ENCODE measurements at places on chromosomes 12 and 14.

GRCh38 chr12:110117956-110118685, 6.0 kb upstream of the IFT81 start:
- DNase-seq, result no peak

DNA sequence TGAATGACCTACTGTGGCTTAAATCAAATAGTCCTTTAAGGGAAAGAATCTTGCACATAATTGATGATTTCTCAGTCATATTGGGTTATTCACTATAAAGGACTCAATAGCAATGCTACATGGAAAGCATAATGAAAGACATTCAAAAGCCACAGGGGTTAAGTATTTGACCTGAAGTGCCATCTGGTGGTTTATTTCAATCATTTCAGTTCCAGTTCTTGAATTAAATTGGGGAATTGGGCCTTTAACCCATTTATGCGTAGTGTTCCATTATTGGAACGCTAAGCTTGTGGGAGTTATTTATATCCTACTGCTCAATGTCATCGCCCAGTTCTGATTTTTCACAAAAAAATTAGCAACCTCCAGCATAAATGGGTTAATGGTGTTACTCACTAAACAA, 41.3 kb upstream of the C12orf71 start:
- no peak for DNase-seq

GRCh38 chr14:102500158-102500662, 9.4 kb downstream of the ANKRD9 start:
- DNase-seq, result no peak

- no peak for DNase-seq
These were observed 40.0 kb downstream of the DAAM1 start for GRCh38 chr14:59228421-59228820.

GRCh38 chr12:122884860-122885259, 11.1 kb downstream of the VPS37B start:
- no peak for DNase-seq

DNA sequence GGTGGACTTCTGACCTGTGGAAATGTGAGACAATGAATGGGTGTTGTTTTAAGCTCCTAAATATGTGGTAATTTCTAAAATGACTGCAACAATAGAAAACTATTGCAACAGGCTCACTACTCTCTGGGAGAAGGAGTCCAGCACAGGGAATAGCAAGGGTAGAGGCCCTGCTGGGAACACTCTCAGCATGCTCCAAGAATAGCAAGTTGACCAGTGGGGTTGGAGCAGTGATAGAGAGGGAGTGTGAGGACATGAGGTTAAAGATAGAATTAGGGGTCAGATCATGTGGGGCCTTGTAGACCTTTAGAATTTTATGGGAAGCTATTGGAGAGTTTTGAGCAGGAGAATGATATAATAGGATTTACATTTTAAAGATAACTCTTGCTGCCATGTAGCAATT, 346.7 kb upstream of the CCDC196 start:
- no peak for DNase-seq

DNA sequence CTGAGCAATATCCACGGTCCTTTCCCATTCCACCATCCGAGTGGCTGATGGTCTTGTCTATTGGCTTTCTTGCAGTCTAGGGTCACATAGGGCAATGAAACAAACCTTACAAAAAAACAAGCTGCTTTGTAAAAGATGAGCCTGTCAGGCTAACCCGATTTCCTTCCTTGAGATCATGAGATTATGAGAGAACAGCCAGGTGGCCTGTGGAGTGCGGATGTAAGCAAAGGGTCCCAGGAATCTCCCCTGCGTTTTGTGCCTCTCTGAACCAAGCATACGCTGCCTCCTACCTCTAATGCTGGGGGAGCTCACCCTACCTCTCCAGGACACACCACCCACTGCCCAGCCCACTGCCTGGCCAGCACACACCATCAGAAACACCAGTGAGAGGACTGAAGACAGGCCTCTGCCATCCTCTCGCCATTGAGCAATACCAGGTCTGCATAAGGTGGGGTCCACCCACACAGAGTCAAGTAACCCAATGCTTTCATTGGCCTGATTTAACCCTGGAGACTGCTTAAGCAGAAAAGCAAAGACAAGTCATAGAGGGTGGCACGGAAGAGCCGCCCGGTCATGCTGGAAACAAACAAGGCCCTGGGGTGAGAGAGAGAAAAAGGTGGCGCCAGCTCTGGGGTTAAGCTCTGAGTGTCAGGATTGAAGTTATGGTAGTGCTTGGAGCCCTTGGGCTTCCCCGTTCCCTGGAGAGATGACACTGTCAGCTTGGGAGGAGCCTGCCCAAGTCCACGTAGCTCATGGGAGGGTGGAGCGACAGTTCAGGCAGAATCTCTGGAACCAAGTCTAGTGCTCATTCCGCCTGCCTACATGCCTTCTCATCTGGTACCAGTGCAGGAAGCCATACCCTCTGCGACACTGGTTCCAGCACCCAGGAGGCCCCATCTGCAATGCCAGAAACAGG, 46.6 kb downstream of the CALM1 start:
- no peak for DNase-seq

DNA sequence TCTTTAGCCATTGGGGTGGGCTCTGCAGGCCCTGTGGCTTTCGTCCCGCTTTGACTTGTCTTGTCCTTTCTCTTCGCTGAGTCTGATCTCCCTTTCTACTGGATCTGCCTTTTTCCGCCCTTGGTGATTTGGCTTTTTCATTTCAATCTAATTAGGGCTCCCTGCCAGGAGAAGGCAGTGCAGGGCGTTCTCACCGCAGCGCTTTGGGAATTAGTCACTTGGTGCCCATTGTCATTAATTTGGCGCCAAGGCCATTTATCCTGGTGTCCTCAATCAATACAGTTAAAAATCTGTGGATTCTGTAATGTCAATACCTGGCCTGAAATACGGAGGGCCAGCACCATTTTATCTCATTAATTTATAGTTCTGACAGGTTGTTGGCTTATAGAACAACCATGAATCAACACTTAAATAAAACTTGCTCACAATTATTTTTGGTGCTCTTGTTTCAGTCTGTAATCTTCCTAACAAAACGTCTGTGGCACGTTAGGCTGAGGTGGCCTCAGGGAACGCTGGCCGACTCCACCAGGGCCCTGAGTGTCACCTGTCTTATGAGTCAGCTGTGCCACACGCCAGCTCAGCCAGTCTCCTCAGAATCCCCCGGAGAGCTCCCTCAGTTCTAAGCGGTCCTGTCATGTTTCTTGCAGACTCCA, 115.7 kb downstream of the BEGAIN start:
- DNase-seq, result no peak

GRCh38 chr12:123351349-123351748, 13.3 kb downstream of the SBNO1 start:
- no peak for DNase-seq

GRCh38 chr12:49440035-49440434, 72.8 kb downstream of the SPATS2 start:
- no peak for DNase-seq

GRCh38 chr14:76480426-76480825, 104.5 kb downstream of the ESRRB start:
- no peak for DNase-seq

DNA sequence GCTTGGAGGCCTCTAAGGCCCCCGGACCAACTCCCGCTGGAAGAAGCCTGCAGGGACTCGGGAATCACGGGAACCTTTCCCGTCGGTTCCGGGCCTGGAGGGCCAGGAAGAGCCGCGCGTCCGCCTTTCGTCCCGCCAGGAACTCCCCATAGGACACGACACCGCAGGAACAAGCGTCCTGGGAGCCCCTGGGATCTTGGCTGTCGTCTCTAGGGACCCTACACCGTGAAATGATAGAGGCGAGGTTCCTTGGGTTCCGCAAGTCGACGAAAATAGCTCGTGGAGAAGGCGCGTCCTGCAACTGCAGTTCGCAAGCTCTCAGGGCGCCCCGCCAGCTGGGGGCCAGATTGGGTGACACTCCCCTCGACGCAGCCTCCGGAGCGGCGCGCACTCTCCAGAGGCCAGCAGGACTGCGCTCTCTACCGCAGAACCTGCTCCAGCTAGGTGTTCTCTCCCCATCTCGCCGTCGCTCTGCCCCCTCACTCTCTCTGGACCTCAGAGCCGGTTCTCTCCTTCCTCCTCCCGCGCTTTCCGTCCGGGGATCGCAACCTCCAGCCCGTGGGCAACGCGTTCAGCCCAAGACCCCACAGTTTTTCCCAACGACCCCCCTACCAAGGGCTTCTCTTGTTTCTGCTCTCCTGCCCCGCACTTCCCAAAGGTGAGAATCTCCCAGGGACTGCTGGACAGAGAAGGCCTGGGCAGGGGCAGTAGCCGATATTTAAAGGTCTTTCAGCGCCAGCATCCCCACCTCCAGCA, 776 bp downstream of the BMP4 start:
- no peak for DNase-seq

DNA sequence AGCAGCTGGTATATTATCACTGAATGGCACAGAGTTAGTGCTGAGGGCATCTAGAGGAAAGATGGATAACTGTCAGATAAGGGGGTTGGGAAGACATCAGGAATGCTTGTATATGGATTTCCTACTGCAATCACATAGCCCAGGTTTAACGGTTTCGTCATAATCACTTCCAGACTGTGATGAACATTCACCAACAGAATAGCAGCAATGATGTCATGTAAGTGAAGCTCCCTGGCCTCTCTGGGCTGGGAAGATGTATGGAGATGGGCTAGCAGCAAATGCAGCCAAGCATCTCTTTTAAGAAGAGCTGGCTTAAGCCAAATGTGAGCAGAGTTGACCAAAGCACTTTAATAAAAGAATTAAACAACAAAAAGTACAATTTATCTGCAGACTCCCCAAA, 714.6 kb downstream of the GALC start:
- no peak for DNase-seq

- no peak for DNase-seq
These were observed 946 bp downstream of the RNU4-2 start for GRCh38 chr12:120290609-120291305.

GRCh38 chr14:35158951-35159653, 36.8 kb downstream of the PRORP start:
- DNase-seq, result no peak

- DNase-seq, result no peak
These were observed 272.8 kb downstream of the KSR2 start for GRCh38 chr12:117695956-117696355.

DNA sequence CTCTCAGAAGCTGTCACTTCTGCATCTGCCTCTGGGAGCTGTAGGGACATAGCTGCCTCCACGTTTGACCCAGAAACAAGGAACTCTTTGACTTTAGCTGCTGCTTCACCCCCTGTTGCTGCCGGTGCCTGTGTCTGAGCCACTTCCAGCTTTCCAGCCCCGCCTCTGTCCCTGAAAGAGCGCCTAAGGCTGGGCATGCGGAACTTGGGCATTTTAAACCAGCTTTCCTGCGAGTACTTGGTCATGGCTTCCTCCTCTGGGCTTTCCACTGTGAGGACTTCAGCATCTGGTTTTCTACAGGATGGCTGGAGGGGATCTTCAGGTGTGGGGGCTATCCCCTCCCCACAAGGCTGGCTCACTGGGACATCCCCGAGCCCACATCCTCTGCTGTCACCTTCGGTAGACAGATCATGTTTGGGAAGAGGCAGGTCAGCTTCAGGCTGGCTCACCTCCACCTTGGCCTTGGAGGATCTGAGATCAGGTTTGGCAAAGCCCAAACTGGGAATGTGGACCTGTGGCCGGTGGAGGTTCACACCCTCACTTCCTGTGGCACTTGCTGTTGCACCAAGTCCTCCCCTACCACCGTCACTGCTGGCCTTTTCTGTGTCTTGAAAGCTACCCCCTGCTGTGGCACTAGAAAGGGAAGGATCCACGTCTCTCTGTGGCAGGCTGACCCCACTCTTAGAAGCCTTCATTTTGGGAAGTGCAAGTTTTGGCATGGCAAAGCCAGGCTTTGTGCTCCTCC, 15.2 kb downstream of the PLD4 start:
- no peak for DNase-seq

DNA sequence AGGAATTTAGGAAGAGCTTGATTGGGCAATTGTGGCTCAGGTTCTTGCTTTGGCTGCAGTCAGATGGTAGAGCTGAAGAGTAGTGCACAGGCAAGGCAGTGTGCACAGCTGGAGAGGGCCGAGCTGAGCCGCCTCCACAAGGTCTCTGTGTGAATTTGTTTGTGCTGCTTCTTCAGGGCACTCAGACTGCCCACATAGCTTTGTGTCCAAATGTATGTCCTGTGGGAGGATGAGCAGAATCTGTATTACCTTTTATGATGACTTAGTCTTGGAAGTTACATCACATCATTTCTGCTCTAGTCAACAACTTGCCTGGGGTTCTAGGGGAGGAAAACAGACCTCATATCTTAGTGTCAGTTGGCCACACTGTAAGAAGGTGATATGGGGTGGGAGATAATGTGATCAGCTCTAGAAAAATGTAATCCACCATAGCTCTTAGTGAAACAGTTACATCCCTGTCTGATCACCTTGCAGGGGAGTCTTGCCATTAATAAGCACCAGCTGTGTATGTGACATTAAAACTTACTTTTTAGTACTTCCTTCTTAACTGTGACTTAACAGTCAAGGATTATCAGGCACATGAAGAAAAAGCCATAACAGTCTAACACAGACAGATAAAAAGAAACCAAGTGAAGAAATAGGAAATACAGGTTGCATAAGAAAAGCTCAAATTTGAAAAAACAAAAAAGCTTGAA, 53.4 kb downstream of the RCOR1 start:
- no peak for DNase-seq

DNA sequence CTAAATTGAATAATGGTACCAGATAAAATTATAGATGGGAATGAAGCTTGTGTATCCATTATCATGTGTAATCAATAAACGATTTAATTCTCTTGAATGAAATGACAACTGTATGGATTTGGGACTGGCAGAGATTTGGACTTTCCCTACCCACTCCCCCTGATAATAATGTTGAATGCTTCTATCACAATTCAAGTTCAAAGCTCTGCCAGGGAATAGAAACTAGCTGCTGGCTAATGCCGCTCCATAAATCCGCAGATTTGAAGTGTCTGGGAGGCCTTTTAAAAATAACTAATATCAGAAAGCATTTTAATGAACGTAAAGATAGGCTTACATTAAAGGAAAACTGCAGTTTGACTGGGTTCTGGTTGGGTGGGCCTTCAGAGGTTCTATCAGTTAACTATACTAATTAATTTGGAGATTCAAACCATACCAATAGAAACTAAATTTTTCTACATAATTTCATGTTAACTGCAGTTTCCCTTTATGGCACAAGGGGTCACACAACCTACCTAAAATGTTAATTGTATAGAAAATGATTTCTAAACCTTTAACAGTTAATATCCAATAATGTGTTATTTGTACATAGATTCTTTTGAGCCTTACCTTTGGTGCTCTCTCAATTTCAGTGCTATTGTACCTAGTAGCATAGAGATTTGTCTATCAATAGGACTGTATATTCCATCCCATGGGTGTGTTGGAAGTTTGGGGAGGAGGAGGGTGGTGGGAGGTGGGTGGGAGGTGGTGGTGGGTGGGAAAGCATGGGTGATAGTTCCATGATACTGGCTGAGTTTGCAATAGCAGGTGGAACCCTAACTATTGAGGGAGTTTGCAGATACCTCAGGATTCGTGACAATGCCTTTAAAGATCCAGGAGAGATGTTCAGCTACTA, 4.9 kb downstream of the HNRNPA1 start:
- no peak for DNase-seq

Data from activated effector memory CD4-positive, alpha-beta T cell treated with Interleukin-2 at 50 U/mL for 16 hours (primary cell).